Activated T-cell treated with anti-CD3 and anti-CD28 coated beads for 1 hour (primary cell): ENCODE measurements at places on chromosomes 13 and 19.

DNA sequence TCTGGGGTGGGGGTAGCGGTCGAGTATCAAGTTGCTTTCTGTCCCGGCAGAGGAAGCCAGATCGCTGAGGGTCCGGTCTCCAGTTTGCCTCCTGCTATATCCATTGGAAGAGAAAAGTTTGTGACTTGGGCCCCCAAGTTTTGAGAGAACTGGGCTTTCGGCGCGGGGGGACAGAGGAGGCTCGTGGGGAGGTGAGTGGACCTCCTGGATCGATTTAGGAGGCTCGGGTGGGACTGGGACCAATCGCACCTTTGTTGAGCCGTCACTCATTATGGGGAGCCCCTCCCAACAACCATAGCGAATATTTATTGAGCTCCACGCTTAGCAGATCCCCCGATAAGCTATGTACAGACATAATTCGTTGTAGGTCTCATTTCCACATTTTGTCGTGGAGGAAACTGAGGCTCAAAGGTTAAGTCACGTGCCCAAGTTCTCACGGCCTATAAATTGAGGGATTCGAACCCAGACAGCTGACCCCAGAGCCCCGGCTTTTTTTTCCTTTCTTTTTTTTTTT, 909 bp downstream of the RFXANK start:
- no peak for DNase-seq

DNA sequence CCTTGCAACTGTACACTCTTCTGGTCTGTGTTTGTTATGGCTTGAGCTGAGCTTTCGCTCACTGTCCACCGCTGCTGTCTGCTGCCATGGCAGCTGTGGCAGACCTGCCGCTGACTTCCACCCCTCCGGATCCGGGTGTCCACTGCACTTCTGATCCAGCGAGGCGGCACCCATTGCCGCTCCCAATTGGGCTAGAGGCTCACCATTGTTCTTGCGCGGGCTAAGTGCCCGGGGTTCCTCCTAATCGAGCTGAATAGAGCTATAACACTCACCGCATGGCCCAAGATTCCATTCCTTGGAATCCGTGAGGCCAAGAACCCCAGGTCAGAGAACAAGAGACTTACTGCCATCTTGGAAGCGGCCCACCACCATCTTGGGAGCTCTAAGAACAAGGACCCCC, 2.2 kb upstream of the PSMC4 start:
- DNase-seq = no peak

DNA sequence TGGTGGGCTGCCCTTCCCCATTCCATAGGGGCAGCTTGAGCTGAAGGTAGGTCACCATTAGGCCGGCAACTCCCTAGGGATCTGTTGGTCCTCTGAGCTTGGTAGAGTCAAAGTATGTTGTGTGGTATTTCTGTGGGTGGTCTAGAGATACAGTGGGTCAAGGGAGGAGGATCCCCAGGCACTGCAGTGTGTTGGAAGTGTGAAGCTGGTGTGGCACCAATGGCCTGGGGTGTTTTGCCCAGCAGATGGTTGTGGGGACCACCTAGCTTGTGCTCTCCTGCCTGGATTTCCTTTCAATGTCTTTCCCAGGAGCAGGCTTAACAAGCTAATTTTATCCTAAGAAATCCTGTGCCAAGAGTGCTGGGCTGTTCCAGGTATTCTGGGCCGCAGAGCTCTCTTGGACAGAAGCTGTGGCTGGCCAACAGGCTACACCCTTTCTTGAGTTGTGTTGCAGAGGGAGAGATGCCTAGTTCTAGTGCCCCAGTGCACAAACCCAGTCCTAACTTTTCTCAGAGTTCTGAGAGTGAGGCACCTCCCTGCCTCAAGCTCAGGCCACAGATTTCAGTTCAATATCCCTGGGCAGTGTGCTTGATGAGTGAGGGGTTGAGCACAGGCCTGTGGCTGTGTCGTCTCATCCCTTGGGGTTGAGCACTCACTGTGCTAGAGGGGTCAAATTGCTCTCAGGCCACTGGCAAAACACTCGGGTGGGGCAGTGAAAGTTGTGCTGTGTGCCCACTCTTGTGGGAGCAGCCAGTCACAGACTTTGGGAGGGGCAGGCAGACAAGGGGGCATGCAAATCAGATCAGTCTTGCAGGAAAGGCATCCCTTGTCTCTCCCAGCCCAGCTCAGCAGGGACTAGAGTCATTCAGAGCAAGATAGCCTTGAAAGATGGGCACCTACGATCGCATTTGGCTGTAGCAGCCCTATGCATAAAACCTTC, 1806.1 kb upstream of the MIR17HG start:
- no peak for DNase-seq

- DNase-seq = no peak
These were observed 187.0 kb downstream of the MYO16 start for GRCh38 chr13:108816375-108816774.

GRCh38 chr19:39710333-39710890, 6.1 kb downstream of the LGALS14 start:
- DNase-seq = no peak

DNA sequence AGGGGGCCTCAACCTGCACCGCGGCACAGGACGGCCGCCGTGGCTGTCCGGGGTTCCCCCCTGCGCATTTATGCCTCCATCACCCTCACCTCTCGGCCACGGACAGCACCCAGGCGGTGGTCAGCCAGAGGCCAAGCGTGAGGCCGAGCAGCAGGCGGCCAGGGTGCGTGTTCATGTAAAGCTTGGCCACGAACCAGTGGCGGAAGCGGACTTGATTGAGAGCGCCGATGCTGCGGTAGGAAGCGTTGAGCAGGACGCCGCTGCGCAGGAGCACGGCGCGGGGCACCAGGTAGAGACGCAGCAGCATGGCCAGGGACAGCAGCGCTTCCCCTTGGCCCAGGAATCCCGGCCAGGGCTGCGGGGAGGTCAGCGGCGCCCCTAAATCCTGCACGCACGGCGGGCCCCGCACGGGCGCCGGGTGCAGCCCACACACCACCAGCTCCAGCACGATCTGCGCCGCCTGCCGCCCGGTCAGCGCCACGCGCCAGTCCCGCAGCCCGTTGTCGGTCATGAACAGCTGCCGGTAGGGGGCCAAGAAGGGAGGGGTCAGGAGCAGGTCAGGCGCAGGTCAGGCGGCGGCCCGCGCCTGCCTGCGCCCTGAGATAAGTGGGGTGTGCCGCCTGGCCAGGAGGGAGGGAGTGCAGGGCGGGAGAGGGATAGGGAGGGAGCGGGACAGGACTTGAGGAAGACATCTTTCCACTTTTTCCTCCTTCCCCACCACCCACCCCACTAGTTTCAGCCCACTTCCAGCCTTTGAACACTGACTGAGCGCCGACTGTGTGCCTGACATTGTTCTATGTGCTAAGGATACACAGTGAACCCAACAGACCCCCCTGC, 6.5 kb downstream of the KCNN4 start:
- no peak for DNase-seq

- DNase-seq = no peak
These were observed 42.4 kb upstream of the WDFY2 start for GRCh38 chr13:51541809-51542258.

GRCh38 chr19:55087542-55087901, 11.9 kb downstream of the EPS8L1 start:
- no peak for DNase-seq

DNA sequence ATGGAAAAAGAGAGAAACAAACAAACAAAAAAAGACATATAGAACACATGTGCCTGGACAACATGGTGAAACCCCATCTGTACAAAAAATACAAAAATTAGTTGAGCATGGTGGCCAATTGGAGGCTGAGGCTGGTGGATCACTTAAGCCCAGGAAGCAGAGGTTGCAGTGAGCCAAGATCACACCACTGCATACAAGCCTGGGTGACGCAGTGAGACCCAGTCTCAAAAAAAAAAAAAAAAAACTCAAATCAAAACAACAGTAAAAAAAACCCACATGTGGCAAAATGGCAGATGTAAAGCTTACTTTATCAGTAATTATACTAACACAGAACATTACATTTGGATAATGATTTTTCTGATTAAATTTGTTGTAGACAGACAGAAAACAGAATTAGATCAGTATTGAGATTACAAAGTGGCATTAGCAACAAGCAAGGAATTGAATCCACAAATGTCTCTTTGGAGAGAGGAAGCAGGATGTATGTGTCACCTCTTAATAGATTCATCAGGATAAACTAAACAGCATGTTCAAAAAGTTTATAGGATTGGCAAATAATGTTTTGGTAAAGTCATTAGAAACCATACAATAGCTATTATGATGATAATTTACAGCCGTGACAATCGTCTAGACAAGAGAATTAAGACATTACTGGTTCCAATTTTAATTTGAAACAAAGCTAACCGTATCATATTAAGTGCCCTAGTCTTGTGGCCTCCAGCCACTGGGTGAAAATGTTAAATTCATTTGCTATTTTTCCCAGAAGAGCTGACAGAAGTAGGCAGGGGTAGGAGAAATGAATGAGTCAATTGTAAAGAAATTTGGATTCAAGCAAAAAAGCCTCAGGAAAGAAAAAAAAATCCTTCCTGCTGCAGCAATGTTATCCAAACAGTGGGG, 206.0 kb downstream of the FGF14 start:
- DNase-seq = no peak

- no peak for DNase-seq
These were observed 15.1 kb downstream of the NOSIP start for GRCh38 chr19:49565261-49565660.

DNA sequence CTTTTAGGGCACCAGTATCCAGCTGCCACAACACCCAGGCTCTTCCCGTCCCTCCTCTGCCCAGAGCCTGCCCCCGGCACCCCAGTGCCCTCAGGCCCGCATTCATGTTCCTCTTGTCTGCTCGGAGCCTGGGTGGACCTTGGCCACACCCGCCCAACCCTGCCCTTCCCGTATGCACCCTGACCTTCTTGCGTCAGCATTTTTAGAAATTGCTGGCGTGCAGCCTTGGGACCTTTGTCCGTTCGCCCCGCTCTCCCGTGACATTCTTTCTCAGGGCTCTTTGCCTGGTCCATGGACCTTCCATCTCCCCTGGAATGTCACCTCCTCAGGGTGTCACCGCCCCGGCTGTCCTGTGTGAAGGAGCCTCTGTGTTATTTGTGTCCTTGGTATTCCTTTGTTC, 7.6 kb downstream of the NUCB1 start:
- DNase-seq = no peak

- DNase-seq = no peak
These were observed 114.7 kb upstream of the MCF2L start for GRCh38 chr13:112854321-112854720.

GRCh38 chr13:98575904-98576199, 1.1 kb downstream of the STK24 start:
- no peak for DNase-seq

GRCh38 chr13:82747291-82747690, 1135.0 kb downstream of the SLITRK1 start:
- DNase-seq = no peak

DNA sequence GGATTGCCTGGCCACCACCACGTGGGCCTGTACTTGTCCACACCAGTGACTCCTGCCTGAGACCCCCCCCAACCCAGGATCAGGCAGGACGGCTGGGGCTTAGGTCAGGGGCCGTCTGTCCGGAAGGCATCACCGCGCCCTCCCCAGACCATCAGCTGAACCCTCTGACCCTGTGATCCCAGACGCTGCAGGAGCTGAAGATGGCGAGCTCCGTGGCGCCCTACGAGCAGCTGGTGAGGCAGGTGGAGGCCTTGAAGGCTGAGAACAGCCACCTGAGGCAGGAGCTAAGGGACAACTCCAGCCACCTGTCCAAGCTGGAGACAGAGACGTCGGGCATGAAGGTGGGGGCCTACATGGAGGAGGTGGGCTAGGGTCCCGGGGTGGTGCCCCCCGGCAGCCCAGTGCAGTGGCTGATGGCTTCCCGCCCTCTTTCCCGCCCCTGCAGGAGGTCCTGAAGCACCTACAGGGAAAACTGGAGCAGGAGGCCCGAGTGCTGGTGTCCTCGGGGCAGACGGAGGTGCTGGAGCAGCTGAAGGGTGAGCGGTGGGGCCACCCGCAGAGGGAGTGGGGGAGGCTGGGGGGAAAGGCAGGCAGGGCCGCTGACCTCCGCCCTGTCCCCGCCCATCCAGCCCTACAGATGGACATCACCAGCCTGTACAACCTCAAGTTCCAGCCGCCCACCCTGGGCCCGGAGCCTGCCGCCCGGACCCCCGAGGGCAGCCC, 3.0 kb downstream of the APC2 start:
- no peak for DNase-seq

DNA sequence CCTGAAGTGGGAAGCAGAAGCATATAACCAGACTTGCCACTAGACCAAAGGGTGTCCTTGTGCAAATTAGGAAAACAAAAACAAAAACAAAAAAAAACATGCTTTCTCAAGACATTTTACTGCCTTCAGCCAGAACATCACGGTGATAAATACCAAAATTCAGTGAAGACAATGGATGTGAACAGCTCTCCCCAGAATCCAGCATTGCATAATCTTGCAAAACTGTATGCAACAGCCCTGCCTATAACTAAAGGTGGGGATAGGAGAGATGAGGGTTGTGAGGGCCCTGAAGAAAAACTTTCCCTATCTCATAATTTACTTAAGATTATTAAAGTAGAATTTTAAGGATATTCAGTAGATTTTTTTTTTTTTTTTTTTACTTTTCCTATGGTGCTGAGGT, 24.9 kb upstream of the NDFIP2 start:
- no peak for DNase-seq

GRCh38 chr19:32540621-32541020, 40.4 kb upstream of the PDCD5 start:
- DNase-seq = no peak

GRCh38 chr19:18843960-18844359, 12.2 kb downstream of the UPF1 start:
- no peak for DNase-seq

DNA sequence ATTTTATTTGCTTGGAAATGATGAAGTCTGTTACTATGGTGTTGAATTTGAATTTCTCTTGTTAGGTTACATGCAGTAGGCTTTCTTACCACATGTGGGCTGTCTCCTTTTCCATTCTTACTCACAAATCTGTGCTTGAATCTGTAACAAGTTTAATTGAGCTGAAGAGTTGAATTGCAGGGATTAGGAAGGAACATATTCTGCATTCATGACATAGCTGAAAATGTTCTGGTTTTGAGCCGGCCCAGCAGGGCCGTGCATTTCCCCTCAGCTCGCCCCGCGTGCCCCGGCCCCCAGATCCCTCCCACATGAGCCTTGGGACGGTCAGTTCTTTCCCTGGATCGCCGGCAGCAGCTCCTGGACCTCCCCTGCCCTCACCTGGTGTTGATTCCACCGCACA, 28.1 kb downstream of the TFDP1 start:
- DNase-seq = no peak

DNA sequence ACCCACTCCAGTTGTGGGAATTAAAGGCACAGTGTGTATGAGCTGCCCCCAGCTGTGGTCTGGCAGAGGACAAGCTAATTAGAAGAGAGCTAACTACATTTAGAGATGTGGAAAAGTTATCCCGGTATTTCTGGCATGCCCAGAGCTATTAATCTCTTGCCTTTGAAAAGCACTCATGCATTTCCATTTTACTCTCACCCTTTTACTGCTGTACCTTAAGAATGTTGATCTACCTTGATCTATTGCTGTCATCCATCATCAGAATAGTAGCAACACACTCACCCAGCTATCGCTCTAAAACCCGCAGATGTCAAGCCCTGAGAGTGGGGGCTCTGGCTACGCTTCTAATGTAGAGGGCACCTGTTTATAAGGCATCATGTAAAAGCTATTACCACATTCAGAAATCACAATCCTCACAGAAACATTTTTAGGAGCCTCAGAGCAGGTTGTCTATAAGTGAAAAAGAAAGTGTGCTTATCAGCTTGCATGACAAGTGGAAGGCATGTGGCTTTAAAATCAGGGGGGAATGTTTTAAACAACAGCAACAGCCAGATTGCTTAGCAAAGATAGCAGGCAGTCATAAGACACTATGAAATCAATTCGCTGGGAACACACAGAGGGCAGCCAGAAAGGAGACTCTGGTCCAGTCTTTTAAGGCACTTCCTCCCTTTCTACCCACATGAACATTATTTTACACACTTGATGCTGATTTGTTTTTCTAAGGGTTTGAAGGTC, 224.2 kb upstream of the IRS2 start:
- DNase-seq = no peak

- DNase-seq = no peak
These were observed 10.1 kb upstream of the SHISA2 start for GRCh38 chr13:26061947-26062346.
